ENCODE measurements at places on chromosomes 16 and 17. TPM values are rescaled to one million over a fixed set of nuclear protein-coding genes. Genes with fewer than 3 reads are reported as not detected.

The SALL1 gene
- total RNA-seq: 0.45 TPM

The STAT5A gene
- total RNA-seq: 17.0 TPM

The SRCIN1 gene
- total RNA-seq: 13.4 TPM

The IRX3 gene
- total RNA-seq: not detected

DNA sequence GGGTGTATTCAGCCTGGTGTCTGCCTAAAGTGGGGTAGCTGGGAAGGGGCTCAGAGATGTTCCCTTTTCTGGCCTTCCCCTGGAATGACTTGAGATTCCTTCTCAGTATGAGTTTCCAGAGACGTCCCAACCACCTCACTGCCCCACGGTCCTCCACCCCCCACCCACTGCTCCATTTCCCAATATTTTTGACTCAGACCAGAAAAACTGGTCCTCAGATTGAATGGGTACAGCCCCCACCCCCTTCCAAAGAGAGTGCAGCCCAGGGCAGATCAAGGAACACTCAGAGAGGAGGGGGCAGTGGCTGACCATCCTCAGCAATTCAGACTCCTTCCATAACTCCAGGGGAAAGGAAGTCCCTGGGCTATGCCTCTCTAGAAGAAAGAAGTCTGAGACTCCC lies 3.2 kb downstream of the ACLY start:
- DNase-seq: no peak

DNA sequence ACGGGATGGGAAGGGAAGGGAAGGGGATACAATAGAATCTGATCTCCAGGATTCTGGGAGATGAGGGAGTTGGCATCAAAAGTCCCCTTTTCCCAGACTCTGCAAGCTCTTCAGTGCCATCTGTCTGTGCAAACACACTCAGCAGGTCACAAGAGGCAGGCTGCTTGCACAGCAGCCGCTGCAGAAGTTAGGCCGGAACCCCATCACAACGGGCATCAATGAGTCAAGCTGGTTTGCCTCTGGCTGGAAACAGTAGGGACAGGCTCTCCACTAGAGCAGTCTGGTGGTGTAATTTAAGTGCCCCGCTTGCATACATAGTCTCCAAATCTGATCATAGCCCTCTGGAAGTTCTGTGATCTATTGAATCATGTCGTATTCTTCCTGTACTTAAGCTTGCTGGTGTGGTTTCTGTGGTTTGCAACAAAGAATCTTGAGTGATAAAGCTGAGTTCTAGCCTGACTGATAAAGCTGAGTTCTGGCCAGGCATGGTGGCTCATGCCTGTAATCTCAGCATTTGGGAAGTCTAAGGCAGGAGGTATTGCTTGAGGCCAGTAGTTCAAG lies 33.7 kb upstream of the KDM8 start:
- peak; percentile 50 for DNase-seq

DNA sequence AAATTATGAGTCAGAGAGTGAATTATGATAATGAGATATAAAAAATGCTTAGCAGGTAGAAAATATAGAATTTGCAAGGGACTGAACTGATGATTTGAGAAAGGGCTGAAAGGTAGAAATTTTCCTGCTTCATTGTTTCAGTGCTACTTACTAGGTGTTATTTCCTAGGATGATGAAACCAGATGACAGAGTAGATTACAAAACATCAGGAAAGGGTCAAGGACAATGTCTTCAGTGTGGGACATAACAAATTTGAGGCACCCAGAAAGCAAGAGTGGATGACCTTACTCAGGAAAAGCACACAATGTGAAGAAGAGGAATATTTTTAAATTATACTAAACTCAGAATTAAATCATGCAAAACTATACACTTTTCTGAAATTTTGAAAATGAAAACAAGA lies 102.1 kb downstream of the SHCBP1 start:
- DNase-seq: no peak
